ENCODE measurements at places on chromosomes 13 and 19. TPM values are rescaled to one million over a fixed set of nuclear protein-coding genes. Genes with fewer than 3 reads are reported as not detected.

DNA sequence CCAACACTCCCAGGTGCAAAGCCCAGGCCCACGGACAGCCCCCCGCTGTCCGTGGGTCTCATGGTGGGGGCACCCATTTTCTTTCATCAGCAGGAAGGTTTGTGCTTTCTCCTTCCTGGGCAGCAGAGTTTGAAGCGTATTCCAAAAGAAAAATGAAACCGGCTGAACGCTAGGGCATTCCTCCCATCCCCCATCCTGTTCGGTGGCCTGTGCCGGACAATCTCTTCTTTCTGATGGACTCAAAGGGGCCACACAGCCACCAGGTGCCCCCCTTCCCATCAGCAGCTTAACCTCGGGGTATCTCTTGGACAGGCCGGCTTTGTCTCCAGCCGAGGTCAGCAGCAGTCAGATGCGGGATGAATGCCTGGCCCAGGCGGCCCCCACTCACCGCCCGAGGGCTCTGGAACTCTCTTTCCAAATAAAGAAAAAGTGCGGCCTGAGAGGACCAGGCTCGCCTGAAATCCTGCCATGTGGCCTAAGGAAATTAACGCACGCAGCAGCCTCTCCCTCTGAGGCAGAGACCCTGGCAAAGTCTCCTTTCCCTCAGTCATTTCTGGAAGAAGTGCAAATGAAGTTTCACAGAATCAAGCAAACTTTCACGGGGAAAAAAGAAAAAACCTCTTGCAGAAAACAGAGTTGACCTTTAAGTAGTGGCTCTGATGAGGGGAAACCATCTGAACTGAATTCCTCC is 67.8 kb downstream of the RASA3 start:
- H3K27me3 ChIP-seq: no peaks in the 10 kb centered on the region
- H3K27ac ChIP-seq: peak overlapping the region; percentile 98
- peaks cover 54% of the 10 kb centered on the region for H3K4me1 ChIP-seq
- peak; percentile 40 for DNase-seq
- peaks cover 12% of the 10 kb centered on the region for H3K36me3 ChIP-seq

- no peak overlapping the region for H3K27ac ChIP-seq
- no peaks in the 10 kb centered on the region for H3K36me3 ChIP-seq
- DNase-seq: no peak
- no peaks in the 10 kb centered on the region for H3K4me1 ChIP-seq
These were observed 836.1 kb upstream of the PCDH20 start for GRCh38 chr13:62251734-62252133.

GRCh38 chr13:110329798-110330461 is 22.8 kb downstream of the COL4A2 start:
- H3K27ac ChIP-seq: peak overlapping the region; percentile 91
- DNase-seq: peak; percentile 93
- no peaks in the 10 kb centered on the region for H3K27me3 ChIP-seq

Gene GPC6
- 31.4 TPM for total RNA-seq

DNA sequence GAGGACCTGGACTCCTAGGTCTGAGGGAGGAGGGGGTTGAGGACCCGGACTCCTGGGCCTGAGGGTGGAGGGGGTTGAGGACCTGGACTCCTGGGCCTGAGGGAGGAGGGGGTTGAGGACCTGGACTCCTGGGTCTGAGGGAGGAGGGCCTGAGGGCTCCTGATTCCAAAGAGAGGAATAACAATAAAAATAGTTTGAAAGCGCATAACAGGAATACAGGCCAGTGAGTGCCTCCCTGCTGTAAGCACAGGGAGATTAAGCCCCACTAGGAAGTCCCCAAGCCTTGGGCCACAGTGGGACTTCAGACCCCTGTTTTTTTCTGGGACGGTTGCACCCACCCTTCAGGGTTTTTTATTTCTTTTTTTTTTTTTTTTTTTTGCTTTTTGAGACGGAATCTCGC is 1.2 kb upstream of the SBK2 start:
- H3K27me3 ChIP-seq: no peaks in the 10 kb centered on the region
- no peaks in the 10 kb centered on the region for H3K4me1 ChIP-seq
- no peak overlapping the region for H3K27ac ChIP-seq
- H3K36me3 ChIP-seq: no peaks in the 10 kb centered on the region
- no peak for DNase-seq
- H3K4me3 ChIP-seq: no peak overlapping the region

Gene CDC42EP5
- 7.2 TPM for total RNA-seq
